ENCODE measurements at places on chromosomes 7 and 10.

- DNase-seq: no peak
These were observed 281.1 kb downstream of the CCDC3 start for GRCh38 chr10:12720217-12720981.

DNA sequence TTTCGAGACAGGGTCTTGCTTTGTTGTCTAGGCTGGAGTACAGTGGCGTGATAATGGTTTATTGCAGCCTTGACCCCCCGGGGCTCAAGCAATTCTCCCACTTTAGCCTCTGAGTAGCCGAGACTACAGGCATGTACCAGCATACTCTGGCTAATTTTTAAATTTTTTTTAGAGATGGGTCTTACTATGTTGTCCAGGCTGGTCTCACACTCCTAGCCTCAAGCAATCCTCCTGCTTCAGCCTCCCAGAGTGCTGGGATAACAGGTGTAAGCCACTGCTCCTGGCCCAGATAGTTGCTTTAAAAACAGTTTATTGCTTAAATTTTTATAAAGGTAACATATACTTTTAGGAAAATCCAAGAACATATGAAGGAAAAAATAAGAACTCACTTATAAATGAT lies 26.3 kb downstream of the NEURL1 start:
- no peak for DNase-seq

DNA sequence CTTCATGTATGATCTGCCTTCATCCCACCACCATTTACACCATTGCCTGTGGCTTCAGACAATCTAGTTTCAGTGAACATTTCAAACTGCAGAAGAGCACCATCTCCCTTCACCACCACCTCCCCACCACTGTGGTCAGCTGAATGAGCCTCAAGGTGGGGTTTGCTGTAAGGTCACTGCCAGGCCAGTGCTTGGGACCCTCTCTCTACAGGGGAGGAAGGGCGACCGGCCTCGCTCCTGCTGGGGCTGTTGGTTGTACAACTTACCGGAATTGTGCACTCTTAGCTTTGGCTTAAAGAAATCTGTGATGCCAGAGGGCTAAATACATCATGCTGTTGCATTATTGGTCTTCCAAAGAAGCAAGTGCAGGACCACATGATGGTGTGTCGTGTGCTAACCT lies 26.6 kb downstream of the PFKP start:
- DNase-seq: no peak

DNA sequence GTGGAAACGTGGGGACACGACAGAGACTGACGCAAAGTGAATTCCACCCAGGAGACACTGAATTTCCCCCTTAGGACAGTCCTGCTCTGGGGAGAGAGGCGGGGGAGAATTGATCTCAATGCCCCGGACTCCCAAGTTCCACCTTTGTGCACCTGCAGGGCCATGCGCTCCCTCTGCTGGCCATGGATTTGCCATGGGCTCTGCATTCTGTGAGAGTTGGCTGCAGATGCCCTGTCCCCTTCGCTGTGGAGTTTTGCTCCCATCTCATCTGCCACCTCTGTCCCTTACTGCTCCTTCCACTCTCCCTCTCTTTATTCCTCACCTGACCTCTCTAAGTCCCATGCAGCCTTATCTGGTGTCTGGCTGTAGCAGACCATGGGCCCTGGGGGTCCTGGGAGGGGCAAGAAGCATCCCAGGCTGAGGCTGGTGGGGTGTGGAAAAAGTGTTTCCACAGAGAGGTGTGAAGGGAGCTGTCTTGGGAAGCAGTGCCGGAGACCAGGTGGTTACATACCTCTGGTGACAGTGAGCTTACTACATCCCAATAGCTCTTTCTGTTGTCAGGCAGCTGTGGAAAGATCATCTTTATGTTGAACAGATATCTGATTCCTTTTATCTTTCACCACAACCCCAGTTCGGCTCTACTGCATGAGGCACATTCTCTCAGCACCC lies 14.3 kb downstream of the GHRHR start:
- DNase-seq: peak; percentile 36

GRCh38 chr10:82468453-82468852 lies 593.5 kb downstream of the NRG3 start:
- DNase-seq: peak; percentile 26

DNA sequence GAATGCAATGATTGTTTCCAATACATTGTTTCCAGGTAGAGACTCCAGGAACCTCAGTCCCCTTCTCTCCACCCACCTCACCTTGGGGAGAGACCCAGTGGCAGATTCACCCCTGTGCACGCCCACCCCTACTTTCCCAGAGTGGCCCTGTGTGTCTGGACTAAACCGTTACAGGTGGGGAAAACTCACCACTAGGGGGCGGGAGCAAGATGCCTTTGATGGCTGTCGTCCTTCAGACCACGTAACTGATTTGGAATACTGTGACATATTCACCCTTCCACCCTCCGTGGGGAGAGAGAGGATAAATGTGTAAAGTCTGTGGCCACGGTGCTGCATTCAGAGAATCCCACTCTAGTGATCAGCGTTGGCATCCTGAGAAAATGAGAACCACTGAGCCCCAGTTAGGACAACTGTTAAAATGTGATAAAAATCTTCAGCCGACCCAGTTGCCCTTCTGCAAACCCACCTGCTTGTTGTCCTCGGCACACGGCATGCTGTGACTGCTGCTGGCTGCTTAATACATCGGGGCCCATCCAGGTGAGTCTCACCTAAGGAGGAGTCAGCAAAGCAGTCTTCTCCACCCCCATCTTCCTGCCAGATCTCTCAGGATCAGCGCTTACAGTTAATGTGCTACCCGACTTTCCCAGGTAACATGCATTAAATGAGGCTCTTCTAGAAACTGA lies 41.5 kb upstream of the NMT2 start:
- peak; percentile 30 for DNase-seq

GRCh38 chr7:27872356-27873275 lies 132.7 kb downstream of the TAX1BP1 start:
- DNase-seq: no peak

- DNase-seq: no peak
These were observed 31.2 kb downstream of the P4HA1 start for GRCh38 chr10:73065441-73065840.

DNA sequence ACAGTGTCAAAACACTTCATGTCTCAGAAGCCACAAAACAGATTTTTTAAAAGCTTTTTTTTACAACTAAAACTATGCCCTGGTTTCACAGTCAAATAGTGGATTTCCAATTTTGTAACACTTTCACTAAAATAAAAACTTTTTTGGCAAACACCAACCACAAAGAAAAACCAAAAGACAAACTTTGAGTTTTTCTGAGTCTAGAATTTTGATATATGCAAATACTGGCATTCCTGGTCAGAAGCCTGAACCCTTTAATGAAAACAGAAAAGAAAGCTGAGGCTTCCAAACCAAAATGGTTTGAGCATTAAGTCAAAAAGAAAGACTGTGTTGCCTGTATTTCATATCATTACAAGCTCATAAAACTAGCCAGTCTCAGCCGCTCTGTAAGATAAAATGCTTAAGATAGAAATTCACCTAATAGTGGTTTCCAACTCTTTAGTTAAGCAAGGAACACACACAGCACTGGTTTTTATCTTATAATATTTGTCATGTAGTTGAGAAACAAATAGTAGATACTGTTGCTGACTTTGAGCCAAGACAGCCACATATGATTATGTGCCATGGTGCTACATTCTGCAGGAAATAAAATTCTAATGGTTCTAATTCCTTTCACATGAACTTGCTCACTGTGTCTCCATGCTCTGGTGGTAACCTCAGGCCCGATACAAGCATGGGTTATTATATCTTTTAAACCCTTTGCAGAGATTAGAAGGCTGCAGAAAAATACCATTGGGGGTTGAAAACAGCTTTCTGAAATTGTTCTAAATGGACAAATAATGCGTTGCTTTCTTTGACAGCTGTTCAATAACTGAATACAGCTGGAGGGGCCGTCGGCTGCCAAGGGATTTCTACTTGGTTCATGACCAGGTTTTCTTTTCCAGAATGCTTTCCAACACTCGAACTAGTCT lies 49.4 kb downstream of the FAM171A1 start:
- DNase-seq: no peak

DNA sequence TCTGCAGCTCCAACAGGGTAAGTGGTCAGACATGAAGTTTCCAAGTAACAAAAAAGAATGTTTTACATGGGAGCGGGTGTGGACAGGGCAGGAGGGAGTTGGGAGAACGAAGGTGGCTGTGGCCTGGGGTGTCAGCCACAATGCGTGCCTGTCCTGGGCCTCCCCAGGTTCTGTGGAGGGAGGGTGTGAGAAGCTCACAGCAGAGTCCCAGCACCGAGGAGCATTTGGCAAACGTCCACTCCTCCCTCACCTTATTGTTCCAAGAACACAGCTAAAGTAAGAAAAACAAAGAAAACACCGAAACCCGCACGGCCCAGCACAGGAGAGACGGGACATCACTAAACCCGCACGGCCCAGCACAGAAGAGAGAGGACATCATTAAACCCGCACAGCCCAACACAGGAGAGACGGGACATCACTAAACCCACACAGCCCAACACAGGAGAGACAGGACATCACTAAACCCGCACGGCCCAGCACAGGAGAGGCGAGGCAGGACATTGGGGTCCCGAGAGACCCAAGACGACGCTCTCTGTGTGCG lies 226.4 kb downstream of the MAD1L1 start:
- DNase-seq: no peak

DNA sequence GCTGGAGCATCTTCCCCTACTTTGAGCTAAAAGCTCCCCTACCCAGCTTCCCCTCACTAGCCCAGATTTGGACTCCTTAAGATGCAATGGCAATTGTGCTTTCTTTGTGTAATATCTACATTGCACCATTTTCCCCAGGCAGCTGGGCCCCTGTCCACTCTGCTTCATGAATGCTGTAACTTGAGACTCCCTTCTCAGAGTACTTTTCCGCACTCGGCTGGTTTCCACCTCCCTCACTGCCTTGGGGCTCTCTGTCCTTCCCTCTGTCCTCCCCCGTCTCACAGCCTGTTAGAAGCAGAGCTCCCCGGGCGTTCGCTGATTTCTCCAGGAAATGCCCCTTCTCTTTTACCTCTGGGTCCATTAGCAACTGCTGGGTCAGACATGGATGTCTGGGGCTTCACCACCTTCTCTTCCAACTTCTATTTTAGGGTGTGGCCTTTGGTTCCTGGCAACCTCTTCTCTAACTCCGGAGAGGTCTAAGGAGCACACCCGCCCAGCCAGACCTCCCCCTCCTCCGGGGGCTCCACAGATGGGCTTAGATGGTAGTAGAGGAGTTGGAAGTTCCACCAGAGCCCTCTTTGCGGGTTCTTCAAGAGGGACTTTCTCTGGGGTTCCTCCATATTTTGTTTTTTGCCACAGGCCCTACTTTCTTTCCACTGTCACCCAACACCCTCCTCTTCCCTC lies 2.9 kb upstream of the TMEM72 start:
- DNase-seq: no peak

- DNase-seq: no peak
These were observed 1.4 kb downstream of the TRA2A start for GRCh38 chr7:23530405-23530804.

- no peak for DNase-seq
These were observed 13.7 kb upstream of the INMT start for GRCh38 chr7:30738026-30738915.
